Stimulated activated CD8-positive, alpha-beta memory T cell treated with anti-CD3 and anti-CD28 coated beads, Interleukin-2, amount 100 ng/mL, for 1 hour (primary cell): ENCODE measurements at places on chromosomes 5 and 9.

DNA sequence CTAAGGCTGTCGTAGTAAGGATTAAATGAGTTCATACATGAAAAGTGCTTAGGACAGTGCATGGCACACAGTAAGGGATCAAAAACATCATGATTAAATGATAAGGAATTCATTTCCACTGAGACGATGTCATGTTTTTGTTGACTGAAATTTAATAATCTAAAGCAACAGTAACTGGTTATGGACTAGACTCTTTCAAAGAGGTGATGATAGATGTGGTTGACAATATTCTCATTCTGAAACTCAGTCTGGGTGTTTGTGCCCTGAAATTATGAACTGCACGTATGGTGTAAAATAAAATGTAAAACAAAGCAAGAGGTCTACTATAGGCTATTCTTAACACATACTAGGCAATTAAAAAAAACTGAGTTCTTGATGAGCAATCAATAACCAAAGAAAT is 280.0 kb downstream of the DENND1A start:
- DNase-seq = no peak

GRCh38 chr5:123809594-123810221 is 297.7 kb downstream of the CSNK1G3 start:
- DNase-seq = no peak

GRCh38 chr5:86885489-86886230 is 267.9 kb downstream of the COX7C start:
- DNase-seq = no peak

DNA sequence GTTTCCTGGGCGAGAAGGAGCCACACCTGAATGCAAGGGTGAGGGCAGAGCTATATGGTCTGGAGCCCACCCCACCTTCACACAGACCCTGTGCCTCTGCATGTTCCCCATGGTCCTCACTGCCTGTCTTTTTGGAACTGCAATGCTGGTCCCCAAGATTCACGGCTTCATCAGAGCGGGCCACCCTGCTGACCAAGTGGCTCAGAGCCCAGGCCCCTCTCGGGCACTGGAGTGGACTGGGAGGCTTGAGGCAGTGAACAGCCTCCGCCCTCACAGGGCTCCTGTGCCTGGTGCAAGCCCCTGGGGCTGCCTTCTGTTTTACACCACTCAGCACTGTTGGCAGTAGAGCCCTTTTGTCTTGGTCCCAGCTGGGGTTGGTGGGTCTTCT is 143.2 kb downstream of the CACNA1B start:
- DNase-seq = no peak

- no peak for DNase-seq
Measured at GRCh38 chr5:133950821-133951612, 17.4 kb downstream of the C5orf15 start.

- DNase-seq = no peak
Measured at GRCh38 chr5:7419846-7420245, 23.9 kb downstream of the ADCY2 start.

DNA sequence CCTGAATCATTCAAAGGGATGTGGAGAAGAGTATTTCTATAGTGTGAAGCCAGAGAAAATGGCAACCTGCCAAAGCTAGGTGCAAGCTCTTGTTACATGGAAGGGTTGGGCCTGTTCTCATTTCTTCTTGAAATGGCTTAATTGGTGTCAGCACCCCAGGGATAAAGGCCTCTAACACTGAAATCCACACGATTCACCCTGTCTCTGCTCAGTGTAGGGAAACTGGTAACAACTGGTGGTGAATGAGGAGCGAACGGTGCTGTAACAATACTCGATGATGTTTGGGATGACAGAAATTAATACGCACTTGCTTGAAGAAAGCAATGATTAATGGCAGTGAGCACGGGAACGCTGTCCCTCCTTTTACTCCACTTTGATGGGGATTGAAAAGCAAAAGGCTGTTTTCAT is 16.2 kb downstream of the PBX3 start:
- DNase-seq = no peak

- no peak for DNase-seq
Measured at GRCh38 chr9:227860-228259, 13.2 kb downstream of the DOCK8 start.

- DNase-seq = no peak
Measured at GRCh38 chr5:149902177-149902576, 42.4 kb downstream of the PDE6A start.

DNA sequence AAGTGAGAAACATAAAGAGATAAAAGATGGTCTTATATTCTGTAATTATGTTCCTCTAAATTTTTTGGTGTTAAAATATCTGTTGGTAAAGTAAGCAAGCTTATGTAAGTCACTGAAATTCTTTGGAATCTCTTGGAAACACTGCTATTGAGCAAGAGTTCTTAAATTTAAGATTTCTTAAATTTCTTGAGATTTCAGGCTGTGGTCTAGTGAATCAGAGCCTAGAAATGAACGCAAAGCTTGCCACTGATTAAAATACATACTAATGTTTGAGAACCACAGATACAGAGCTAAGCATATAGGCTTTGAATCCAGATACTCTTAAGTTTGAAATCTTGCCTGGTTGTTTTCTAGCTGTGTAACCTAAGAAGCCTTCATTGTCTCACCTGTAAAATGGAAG is 133.4 kb downstream of the TRPM3 start:
- DNase-seq = no peak

DNA sequence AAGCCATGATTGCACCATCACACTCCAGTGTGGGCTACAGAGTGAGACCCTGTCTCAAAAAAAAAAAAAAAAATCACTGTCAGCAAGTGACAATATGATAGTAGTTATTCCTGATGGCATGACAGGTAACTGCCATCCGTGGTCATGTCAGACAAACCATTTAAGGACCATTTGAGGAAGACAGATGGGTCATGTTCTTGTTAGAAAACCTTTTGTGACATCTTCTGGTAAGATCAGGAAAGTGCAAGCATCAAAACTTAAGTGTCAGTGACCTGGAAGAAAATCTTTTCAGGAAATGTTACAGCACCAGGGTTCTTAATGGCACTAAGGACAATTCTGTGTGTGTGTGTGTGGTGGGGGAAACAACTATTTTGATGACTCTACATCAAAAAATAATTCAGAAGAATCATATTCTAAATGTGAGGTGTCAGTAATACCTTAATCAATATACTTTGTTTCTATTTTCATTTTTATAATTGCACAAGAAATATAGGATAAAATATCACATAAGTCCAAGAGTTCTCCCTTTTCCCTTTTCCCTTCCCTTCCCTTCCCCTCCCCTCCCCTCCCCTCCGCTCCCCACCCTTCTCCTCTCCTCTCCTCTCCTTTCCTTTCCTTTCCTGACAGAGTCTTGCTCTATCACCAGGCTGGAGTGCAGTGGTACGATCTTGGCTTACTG is 17.8 kb downstream of the SLC38A9 start:
- DNase-seq = no peak
